ENCODE measurements at places on chromosomes 6 and 20. TPM values are rescaled to one million over a fixed set of nuclear protein-coding genes. Genes with fewer than 3 reads are reported as not detected.

Gene CD83
- 0.88 TPM for total RNA-seq

Gene CDK19
- total RNA-seq: 16.6 TPM

Gene PRL
- not detected for total RNA-seq

Gene ENPP4
- total RNA-seq: 0.39 TPM

Gene EYS
- not detected for total RNA-seq

Gene SNX14
- total RNA-seq: 53.5 TPM

Gene SIRPB1
- total RNA-seq: not detected

Gene TRIM15
- total RNA-seq: not detected

Gene PRPH2
- total RNA-seq: 2.5 TPM

Gene PPIL6
- total RNA-seq: 1.6 TPM

Gene ADGRF5
- total RNA-seq: 3.2 TPM

Gene SLC17A3
- not detected for total RNA-seq

Gene TSBP1
- not detected for total RNA-seq

Gene NUS1
- 24.3 TPM for total RNA-seq

Gene RIPOR3
- 13.7 TPM for total RNA-seq

Gene EYA2
- total RNA-seq: 0.24 TPM

Gene ARID1B
- total RNA-seq: 56.7 TPM

Gene BHLHE23
- total RNA-seq: not detected

Gene GPR63
- total RNA-seq: 0.64 TPM

Gene CDH4
- total RNA-seq: 21.2 TPM

Gene MATN4
- not detected for total RNA-seq

Gene WFDC5
- not detected for total RNA-seq

Gene SIM1
- total RNA-seq: 0.08 TPM

Gene KIF25
- 0.56 TPM for total RNA-seq

Gene EEF1A2
- 1.3 TPM for total RNA-seq

Gene LY6G6D
- not detected for total RNA-seq

Gene DACT2
- total RNA-seq: not detected

Gene SERINC3
- total RNA-seq: 74.5 TPM

Gene NRN1
- 0.13 TPM for total RNA-seq

Gene CALHM4
- total RNA-seq: not detected

Gene APOBEC2
- not detected for total RNA-seq

Gene WFDC10B
- total RNA-seq: not detected

Gene HLA-DQA2
- total RNA-seq: not detected

Gene HLA-DPB1
- total RNA-seq: 20.7 TPM

Gene FOXC1
- total RNA-seq: 1.5 TPM

Gene SPEF1
- total RNA-seq: not detected

Gene NDRG3
- 34.2 TPM for total RNA-seq

Gene UBE3D
- total RNA-seq: 8.6 TPM

Gene C6orf132
- total RNA-seq: 1.5 TPM

Gene DPPA5
- total RNA-seq: not detected

Gene RFX6
- not detected for total RNA-seq
